Urinary bladder (tissue), 4 donors: ENCODE measurements at places on chromosomes 3 and 15.
A peak's percentile ranks its signal among the peaks of the same experiment; 100 is the strongest.

GRCh38 chr3:93931597-93932229 is 42.0 kb downstream of the PROS1 start:
- DNase-seq: no peak

GRCh38 chr3:184788751-184789150 is 23.2 kb upstream of the VPS8 start:
- DNase-seq: no peak

- DNase-seq: peak; percentile 52
Measured at GRCh38 chr3:10026084-10026890, at the start of gene FANCD2. Gene FANCD2 (plus strand): TSS chr3:10026437. CDS start chr3:10028658, 2,221 bp downstream.

DNA sequence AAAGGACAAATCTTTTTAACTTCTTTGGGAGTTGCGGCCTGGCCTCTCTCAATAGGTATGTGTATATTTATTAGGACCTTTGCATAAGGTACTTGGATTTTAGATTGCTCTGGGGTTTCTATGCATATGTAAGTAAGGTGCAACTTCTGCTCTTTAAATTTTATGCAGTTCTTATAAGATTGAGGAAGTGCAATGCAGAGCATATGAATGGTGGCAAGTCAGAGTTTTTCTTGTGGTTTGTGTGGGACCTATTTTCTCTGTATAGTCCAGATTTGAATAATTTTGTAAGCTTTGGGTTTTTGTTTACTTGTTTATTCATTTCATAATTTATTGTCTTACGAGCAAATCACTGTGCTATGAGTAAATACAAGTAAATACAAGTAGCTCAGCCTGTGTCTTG is 101.5 kb downstream of the ATG7 start:
- DNase-seq: no peak

- no peak for DNase-seq
Measured at GRCh38 chr3:171290680-171291079, 169.5 kb downstream of the TNIK start.

- no peak for DNase-seq
Measured at GRCh38 chr15:51322621-51323296, 15.6 kb downstream of the CYP19A1 start.

- no peak for DNase-seq
Measured at GRCh38 chr3:117131259-117131658, 421.7 kb downstream of the TUSC7 start.

DNA sequence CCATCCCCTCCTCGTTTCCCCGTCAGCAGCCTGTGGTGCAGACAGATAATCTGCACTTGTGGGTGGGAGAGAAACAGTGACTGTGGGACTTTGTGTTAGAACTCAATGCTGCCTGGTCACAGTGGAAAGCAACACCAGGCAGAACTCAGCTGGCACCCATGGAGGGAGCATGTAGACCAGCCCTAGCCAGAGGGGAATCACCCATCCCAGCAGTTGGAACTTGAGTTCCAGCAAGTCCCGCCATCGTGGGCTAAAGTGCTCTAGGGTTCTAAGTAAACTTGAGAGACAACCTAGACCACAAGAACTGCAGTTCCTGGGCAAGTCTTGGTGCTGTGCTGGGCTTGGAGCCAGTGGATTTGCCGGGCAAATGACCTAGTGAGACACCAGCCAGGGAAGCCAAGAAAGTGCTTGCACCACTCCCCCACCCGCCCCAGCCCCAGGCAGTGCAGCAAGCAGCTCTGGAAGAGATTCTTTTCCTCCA is 24.4 kb downstream of the ISG20 start:
- no peak for DNase-seq

DNA sequence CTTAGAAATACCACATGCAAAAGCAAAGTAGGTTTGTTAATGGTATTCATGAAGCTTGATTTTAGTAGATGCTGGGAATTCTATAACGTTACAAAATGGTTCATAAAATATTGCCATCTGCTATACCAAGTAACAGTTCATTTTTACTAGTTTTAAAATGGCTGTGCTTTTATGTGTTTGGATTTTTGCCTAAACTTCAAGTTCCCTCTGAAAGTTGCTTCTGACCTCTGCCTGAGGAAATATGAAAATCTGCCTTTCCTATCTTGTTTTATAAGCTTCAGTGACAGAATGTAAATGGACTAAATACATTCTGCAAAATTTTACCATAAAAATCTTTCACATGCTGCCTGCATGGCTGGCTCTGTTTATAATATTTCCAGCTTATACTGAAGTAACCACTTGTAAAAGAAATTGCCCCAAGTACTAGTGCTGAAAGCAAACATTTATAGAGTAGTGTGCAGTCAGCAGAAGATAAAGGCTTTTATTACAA is 560.7 kb upstream of the ROBO2 start:
- DNase-seq: peak; percentile 37

DNA sequence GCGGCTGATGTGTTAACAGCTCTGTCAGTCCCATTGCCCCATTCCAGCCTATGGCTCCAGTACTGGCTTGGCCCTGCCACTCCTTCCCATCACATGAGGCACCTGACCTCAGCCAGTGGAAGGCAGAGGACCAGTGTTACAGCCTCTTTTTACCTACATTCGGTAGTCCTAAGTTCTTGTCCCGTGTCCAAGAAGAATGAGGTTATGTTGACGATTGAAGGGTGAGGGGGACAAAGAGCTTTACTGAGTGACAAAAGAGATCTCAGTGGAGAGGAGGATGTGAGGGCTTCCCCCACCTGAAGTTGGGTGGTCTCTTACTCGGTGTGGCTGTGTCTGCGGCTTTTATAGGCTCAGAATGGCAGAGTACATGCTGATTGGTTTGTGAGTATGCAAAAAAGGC is 7.3 kb upstream of the MPI start:
- no peak for DNase-seq

DNA sequence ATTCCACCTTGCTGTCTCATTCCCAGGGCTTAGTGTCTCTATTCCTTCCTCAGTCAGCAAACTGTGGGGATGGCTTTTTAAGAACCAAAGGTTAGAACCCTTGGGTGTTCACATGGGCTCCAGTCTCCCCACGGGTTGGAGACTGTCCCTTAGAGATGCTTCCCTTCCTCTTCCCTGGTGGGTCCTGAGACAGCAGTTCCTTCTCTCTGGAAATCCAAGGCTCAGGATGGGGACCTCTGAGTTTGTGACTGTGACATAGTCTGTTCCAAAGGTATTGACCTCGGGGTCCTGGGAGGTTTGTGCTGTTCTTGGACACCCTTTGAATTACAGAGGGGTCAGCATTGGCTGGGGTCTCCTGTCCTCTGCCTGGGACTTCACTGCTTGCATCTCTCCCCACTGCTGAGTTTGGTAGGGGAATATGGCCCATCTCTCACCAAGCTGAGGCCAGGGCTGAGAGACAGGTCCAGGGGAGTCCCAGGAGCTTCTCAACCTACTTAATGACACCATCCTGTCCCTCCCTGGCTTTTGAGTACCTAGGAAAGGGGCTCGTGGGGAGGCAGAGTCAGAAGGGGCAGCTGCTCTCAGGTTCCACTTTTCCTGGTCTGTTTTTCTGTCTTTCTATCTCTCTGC is 1.5 kb downstream of the GRM2 start:
- no peak for DNase-seq

DNA sequence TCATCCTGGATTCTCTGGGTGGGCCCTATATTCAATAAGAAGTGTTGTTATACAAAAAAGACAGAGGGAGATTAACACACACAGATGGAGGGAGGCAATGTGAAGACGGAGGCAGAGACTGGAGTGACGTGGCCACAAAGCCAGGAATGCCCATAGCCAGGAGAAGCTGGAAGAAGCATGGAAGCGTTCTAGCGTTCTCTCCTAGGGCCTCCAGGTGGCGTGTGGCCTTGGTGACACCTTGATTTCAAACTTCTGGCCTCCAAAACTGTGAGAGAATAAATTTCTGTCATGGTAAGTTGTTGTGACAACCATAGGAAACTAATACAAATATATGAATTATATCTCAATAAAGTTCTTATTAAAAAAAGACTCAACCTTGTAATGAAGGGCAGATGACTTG is 21.3 kb downstream of the THBS1 start:
- no peak for DNase-seq

DNA sequence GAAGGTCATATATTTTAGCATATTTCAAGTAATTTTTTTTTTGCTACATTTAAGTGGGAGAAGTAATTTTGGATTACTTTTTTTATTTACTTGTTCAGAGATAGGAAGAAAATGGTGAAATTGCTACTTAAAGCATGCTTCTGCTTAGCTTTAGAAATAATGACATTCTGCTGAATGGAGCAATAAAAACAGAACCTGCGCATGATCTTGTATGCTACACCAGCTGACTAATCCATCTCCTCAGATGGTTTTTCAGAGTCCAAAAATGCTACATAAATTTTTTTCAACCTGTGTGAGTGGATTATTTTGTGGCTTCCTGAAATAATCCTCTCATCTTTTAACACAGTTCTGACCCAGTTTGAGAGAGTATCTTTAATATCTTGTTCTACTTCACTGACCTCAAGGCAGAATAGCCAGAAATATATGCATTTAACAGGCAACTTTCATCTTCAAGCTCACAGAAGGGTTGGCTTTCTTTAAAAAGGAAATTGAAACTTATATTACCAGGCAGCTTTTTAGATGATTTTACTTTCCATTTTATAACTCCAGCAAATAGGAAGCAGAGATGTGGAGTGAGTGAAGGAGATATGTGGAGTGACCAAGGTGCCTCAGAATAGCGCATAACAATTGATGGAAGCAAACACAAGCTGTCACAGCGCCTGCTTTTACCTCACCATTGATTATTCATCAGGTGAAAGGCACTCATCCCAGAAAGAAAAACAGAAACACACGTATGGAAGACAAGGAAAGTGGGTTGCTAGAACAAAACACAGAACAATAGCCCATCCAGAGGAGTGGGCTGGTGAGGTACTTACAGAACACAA is 136.6 kb downstream of the TGFBR2 start:
- no peak for DNase-seq

DNA sequence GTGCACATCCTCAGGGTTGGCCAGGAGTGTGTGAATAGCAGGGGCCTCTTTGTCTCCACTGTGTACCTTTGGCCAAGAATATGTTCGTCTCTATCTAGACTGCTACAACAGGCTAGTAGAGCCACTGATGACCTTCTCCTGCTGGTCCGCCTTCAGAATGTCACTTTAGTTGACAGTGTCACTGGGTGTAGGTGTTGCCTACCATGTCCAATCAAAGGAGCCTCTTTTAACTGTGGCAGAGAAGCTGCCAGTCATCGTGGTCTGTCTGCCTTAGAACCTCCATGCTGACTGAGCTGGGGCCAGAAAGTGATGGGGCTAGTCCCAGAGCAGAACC is 40.1 kb downstream of the OXSR1 start:
- no peak for DNase-seq

GRCh38 chr3:188179006-188179966 is 25.3 kb downstream of the LPP start:
- peak; percentile 60 for DNase-seq

DNA sequence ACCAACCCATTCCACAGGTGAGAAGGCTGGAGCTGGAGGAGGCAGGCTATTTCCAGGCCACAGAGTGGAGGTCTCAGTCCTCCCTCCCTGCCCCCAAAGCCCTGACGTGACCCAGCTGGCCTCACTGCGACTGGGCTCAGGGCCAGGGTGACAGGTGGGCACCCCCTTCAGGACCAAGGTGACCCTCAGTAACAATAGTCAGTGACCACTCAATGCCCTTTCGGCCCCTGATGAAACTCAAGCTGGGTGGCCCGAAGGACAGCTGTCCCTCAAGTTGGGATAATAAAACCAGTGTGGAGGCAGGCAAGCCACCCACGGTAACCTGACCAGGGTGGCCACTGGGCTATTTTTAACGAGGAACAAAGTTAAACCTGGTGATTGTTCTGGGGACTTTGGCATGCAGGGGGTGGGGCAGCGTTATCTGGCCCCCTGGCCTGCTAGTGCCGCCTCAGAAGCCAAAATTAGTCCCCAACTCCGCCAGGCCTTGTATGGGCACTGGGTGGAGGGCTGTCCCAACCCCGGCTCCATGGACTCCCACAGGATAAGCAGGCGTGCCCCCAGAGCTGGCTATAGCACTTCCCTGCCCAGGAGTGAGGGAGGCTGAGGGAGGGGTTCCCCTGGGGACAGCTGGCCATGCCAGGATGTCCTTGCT is 1.1 kb downstream of the TNNC1 start:
- DNase-seq: no peak

GRCh38 chr3:150035301-150035779 is 64.6 kb upstream of the PFN2 start:
- no peak for DNase-seq

- DNase-seq: no peak
Measured at GRCh38 chr15:65987100-65987499, 117.8 kb downstream of the RAB11A start.

DNA sequence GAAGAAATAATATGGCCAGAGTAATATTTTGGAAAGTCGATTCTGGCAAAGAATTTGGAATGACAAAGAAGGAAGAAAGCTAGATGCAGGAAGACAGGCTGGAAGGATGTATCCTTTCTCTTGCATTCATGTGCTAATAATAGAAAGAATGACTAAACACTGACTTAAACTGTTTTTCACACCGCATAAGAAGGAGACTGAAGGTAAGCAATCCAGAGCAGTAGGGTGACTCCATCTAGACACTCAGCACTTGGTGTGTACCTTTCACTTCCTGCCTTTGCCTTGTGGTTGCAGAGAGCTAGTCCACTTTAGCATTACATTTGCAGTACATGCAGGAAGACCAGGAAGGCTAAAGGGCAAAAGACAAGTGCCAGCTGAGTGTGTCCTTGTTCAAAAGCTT is 234.6 kb downstream of the RBMS3 start:
- DNase-seq: no peak

- DNase-seq: no peak
Measured at GRCh38 chr15:42138968-42139386, 17.5 kb downstream of the PLA2G4F start.

- no peak for DNase-seq
Measured at GRCh38 chr3:187223799-187224198, 26.5 kb downstream of the RTP1 start.

GRCh38 chr3:16349986-16350596 is 85.1 kb downstream of the OXNAD1 start:
- no peak for DNase-seq

GRCh38 chr3:26070854-26071253 is 281.0 kb downstream of the OXSM start:
- no peak for DNase-seq

- no peak for DNase-seq
Measured at GRCh38 chr3:69309814-69310213, 76.1 kb downstream of the FRMD4B start.

- no peak for DNase-seq
Measured at GRCh38 chr3:61688307-61688984, 127.1 kb downstream of the PTPRG start.

- no peak for DNase-seq
Measured at GRCh38 chr15:80523746-80524145, 119.6 kb downstream of the ARNT2 start.

DNA sequence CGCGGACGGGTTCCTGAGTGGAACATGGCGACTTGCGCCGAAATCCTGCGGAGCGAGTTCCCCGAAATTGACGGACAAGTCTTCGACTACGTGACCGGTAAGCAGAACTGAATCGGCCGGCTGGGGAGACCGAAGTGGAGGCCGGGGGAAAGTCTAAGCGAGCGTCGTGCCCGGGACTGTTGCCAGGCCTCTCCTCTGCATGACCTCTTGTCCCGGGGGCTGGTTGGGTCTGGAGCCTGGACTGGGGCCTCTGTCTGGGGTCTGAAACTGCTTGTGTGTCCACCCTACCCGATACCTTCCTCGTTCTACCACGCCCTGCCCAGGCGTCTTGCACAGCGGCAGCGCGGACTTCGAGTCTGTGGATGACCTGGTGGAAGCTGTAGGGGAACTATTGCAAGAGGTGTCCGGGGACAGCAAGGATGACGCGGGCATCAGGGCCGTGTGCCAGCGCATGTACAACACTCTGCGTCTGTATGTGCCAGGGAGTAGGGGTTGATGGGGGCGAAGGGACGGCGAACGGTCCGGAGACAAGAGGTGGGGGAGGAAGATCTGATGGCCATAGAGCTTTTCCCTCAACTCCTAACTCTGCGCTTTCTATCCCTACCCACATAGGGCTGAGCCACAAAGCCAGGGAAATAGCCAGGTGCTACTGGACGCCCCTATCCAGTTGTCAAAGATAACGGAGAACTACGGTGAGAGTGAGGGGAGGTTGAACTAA is at the start of gene ABCF3:
TSS of gene ABCF3 (plus strand) at position 16 of the 718 bp plus-strand sequence. CDS start at position 25, 9 bp downstream.
- DNase-seq: no peak
